MG63 (cell line): ENCODE measurements at places on chromosomes 12 and 14.

GRCh38 chr12:78101113-78101876, 270.6 kb downstream of the NAV3 start:
- DNase-seq: no peak

DNA sequence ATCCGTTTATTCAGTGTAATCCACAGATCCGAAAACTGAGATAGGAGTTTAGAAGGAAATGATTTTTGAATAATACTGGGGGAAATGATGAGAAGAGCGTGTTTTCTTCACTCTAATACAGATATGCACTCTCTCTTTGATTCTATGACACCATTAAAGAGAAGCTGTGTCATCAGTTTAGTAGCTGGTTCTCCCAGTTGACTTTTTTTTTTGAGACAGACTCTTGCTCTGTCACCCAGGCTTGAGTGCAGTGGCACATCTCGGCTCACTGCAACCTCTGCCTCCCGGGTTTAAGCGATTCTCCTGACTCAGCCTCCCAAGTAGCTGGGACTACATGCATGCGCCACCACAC, 48.4 kb upstream of the EML1 start:
- no peak for DNase-seq

GRCh38 chr14:20686386-20687143, 2.0 kb upstream of the ANG start:
- no peak for DNase-seq

DNA sequence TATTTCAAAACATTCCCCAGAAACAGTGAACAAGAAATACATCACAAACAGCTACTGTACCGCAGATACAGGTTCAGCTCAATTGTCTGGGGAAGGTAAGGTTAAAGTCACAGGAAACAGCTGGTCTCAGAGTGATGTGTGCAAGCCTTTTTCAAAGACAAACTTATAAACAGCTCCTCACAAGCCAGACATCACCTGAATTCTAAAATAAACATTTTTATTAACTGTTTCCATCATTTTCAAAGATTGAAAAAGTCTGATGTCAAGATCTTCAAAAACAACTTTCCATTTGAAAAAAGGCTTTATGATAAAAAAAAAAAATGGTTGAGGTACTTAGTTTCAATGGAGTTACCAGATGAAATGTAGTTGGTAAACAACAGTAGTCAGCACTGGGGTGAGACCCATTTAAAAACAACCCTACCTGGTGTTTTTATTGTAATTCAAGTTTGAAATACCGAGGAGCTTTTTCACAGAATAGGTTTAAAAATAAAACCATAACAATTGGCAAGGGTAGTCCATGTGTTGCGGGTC, 4.0 kb downstream of the BTG1 start:
- DNase-seq: no peak

- no peak for DNase-seq
These were observed 161.6 kb downstream of the PIK3C2G start for GRCh38 chr12:18422871-18423270.

DNA sequence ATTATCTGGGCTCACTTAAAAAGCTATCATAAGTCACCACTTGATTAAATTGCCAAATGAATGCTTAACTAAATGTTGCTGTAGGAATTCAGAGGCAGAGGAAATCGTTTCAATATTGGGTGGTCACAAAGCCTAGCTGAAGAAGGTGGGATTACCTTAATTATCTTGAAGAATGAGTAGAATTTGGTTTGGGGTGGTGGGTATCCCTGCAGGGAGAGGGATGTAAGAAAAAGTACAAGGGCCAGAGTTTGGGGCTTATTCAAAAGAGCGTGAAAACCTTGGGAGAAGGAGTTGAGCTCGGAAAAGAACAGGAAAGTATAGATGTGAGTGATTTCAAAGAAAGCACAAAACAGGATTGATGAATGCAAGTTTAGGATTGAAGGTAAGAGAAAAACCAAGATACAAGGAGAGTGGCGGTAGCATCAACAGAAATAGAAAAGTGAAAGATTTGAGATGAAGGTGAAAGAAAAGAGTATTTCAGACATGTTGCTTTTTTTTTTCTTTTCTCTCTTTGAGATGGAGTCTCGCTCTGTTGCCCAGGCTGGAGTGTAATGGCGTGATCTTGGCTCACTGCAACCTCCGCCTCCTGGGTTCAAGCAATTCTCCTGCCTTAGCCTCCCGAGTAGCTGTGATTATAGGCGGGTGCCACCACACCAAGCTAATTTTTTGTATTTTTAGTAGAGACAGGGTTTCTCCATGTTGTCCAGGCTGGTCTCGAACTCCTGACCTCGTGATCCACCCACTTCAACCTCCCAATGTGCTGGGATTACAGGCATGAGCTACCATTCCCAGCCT, 1.7 kb downstream of the BRMS1L start:
- no peak for DNase-seq

- DNase-seq: no peak
These were observed 34.5 kb downstream of the SSPN start for GRCh38 chr12:26229910-26230309.

GRCh38 chr12:24230061-24230701, 280.7 kb upstream of the SOX5 start:
- DNase-seq: no peak

- no peak for DNase-seq
These were observed 630.8 kb downstream of the AACS start for GRCh38 chr12:125696054-125696453.

- no peak for DNase-seq
These were observed 30.2 kb upstream of the ANKRD9 start for GRCh38 chr14:102539544-102540314.

GRCh38 chr12:75058228-75058627, 151.4 kb downstream of the KCNC2 start:
- DNase-seq: no peak

DNA sequence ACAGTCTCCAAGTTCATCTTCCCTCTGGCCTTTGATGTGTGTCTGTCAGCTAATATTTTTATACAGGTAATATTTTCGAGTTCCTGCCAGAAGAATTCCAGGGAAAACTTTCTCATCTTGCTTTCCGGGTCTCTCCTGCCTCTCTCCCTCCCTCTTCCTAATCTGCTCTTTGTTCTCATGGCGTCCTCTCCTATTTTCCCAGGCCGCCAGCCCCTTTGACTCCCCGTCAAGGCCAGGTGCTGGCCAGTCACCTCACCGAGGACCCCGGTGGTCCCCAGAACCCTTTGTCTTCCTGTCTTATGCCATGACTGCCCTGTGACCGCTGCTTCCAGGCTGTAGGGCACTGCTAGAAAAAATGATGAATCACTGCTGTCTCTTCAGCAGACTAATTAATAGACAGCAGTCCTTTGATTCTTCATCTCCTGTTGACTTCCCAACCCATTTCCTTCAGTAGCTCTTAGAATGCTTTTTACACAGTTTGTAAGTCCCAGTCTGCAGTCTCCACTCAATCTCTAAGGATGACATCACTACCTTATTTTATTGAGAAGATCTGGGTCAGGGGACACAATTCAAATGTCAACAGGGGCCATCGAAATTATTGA, 40.7 kb downstream of the PPFIBP1 start:
- no peak for DNase-seq

GRCh38 chr12:92041742-92042141, 103.9 kb downstream of the BTG1 start:
- DNase-seq: no peak

GRCh38 chr12:1464925-1465324, 129.5 kb downstream of the FBXL14 start:
- DNase-seq: no peak
